CD4-positive, alpha-beta T cell treated with Interferon alpha-2 for 1 hour (primary cell): ENCODE measurements at places on chromosomes 12 and 14.

DNA sequence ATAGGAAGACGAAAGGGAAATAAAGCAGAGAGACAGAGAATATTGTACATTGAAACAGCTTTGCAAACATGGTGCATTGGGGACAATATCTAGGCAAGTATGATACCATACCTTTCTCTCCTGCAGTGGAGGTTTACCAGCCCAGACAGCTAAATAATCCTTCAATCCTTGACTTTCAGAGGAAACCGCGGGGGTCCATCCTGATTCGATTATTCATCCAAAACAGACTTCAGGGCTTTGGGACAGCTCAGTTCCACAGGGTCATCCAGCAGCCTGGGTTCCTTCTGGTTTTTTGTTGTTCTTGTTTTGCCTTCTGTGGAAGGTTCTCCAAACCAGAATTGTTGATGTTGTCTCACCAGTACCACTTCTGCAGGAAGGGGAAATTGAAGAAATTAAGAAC lies 81.5 kb downstream of the LGR5 start:
- no peak for DNase-seq

DNA sequence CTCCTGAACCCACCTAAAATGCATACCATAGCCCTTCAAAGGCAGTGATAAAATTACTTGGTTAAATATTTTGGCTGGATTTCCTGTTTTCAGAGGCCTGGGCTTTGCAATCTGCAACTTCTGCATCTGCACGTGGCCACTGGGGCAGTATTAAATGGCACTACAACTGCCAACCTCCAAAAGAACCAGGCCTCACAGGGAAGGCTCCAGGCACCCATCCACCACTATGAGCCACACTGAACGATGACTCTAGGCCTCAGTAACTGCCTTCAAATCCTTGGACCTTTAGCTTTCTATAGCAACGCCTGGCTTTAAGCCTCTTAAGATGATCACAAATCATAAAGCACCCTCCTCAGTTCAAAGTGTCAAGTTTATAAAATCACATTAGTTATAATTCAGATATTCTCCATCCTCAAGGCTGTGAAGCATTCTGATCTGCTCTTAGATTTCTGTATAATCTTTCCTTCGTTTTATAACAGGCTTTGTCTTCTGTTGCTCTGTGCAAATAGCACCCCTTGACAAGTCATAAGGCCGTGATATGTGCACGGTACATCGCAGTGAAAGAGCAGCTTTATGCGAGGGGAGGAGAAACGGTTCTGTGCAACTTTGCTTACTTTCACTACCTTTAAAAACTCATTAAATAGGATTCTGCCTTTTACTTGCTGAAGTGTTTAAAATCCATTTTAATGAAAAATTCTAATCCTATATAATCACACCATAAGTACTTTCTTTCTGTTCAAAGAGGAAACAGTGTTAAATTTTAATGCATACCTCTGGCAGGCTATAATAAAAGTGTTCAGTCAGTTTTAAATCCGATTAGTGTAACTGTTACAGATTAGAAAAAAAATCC lies 196.4 kb upstream of the G2E3 start:
- no peak for DNase-seq

GRCh38 chr12:109356577-109356976 lies 8.9 kb downstream of the MYO1H start:
- no peak for DNase-seq

DNA sequence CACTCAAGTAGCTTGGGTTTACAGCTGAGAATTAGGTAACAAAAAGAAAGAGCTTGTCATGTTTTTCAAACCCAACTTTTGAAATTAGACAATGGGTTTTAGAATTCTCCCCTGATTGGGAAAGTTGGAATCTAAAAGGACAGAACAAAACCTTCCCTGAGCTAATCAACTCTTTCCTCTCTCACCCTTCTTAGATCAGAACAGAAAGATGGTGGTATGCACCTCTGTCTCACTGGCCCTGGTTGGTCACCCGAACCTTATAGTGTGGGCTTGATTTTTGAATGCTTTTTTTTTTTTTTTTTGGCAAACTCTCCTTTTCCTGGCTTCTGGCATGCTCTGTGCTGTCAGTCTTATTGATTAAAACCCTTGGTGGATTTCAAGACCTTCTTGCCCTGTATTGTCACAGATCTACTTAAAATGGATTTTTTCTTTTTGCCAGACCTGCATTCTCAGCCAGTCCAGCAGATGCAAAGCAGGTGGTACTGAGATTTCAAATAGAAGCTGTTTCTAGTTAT lies 251.1 kb upstream of the RMST start:
- DNase-seq, result no peak

GRCh38 chr12:24738441-24738840 lies 210.5 kb downstream of the BCAT1 start:
- DNase-seq, result no peak

- DNase-seq, result no peak
Measured at GRCh38 chr14:42229294-42229693, 622.6 kb downstream of the LRFN5 start.

DNA sequence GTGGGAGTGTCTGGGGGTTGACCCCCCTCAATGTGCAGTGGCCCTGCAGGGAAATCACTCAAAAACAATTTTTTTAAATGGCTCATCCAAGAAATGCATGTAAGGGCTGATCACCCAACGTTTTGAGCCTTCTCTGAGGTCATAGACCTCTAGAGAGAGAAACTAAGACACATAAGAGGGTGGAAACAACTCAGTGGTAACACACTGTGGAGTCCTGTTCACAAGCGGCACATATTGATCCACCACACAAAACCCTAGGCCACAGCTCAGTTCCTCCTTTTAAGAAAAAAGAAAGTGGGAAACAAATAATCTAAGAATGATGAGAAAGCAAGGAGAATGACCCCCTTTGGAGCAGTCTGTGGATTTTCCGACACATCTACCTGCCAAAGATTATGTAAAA lies 83.0 kb upstream of the METAP2 start:
- no peak for DNase-seq

DNA sequence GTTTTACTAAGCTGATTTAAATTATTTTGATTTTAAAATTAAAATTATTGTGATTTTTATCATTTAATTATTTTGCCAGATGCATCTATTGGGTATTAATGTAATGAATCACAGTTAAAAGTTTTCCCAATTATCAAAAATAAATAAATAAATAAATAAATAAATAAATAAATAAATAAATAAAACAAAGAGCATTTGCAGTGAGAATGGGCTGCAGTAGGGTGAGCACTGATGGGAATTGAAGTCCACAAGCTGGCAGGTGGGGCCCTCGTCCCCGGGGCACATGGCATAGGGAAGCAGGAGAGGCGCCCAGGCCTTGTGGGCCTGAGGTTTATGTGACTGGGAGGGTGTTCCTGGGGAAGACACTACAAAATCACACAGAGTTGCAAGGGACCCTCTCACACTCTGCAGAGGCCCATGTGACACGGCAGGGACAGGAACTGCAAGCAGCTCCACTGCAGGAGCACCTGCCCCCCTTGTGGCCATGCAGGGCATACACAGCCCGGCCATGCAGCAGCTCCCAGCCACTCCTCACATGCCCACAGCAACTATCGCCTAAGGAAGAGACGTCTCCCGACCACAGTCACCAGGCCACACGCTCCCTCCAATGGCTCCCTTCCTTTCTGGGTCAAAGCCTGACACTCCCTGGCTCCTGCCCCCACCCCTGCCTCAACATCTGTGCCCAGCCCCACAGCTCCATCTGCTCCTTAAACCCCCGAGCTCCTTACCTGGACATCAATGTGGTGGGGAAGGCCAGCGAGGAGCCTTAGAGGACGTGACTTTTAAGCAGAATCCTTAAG lies 256.3 kb upstream of the SFSWAP start:
- no peak for DNase-seq

- no peak for DNase-seq
Measured at GRCh38 chr14:75915045-75915444, 66.8 kb downstream of the TGFB3 start.

DNA sequence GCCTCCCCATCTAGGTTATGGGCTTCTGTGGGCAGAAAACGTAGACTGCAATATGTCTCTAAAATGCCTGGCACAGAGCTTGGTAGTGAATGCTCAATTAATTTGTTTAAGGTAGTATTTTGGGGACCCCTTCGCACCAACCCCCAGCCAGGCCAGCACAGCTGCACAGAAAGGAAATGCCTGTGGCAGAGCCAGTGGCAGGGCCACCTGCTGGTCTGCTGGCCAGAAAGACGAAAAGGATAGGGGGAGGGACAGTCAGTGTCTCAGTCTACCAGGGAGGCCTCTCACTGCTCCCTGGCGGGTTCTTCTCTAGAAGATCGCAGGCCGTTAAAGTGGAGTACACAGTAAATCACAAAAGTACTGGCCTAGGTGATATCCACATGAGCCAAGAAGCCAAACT lies 3.5 kb downstream of the RAB15 start:
- DNase-seq, result no peak

- no peak for DNase-seq
Measured at GRCh38 chr12:531951-532585, 72.3 kb downstream of the B4GALNT3 start.

DNA sequence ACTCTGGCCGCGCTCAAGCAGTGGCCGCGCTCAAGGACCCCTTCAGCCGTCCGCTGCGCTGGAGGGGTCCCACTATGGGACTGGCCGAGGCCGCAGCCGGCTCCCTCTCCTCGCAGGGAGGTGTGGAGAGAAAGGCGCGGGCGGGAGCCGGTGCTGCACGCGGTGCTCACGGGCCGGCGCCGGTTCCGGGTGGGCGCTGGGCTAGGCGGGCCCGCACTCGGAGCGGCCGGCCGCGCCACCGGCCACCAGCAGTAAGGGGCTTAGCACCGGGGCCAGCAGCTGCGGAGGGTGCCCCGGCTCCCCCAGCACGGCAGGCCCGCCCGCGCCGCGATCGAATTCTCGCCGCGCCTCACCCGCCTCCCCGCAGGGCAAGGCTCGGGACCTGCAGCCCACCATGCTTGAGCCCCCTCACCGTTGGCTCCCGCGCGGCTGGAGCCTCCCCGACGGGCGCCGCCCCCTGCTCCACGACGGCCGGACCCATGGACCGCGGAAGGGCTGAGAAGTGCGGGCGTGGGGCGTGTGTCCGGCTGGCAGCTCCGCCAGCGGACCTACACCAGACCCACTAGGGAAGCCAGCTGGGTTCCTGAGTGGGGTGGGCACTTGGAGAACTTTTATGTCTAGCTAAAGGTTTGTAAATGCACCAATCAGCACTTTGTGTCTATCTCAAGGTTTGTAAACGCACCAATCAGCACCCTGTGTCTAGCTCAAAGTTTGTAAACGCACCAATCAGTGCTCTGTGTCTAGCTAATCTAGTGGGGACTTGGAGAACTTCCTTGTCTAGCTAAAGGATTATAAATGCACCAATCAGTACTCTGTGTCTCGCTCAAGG lies 49.5 kb downstream of the KLHL28 start:
- DNase-seq, result no peak

GRCh38 chr12:11071414-11071813 lies 9.3 kb upstream of the TAS2R46 start:
- no peak for DNase-seq

GRCh38 chr14:89753828-89754412 lies 200.6 kb downstream of the EFCAB11 start:
- DNase-seq, result no peak

DNA sequence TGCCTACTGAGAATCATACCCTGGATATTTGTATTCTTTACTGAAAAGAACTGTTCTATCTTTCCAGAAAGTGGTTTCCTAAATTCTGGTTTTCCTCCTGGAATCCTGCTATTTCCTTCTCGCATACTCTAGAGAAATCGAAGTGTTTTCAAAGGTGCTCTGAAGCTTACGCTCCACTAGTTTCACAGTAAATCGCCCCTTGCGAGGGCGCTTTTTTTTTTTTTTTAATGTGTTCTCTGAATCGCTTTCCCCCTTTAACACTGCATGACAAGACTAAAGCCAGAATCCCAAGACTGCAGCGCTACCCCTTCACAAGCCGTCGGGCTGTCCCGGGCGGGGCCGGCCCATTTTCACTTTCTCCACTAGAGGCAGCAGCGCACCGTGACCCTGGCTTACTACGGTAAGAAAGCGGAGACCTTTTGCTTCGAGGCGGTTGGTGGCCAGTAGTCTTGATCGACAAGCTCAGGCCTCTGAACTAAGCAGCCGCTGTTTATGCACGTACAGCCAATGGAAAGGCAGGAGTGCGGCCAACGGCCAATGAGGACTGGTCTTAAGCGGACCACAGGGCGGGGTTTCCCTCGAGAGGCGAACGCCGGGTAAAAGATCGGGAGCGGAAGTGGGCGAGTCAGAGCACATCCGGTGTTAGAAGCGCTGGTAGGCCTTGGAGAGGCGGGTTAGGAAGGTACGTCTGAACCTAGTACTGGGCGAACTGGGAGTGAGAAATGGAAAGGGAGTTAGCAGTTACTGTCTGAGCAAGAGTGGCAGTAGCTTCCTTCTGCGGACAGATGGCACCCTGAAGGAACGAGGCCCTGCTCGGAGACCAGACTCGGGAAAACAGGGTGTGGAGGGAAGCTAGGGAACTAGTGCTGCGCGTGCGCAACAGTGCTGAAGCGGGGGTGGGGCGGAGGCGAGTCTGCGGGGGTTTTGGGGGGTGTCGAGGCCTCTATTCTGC lies at the start of gene TMBIM6:
TMBIM6 (plus strand) TSS at position 628 of the 952 bp plus-strand sequence. CDS start 10,937 bp downstream, outside the sequence.
- DNase-seq, result peak; percentile 100

GRCh38 chr12:101696251-101697196 lies 916 bp upstream of the CHPT1 start:
- DNase-seq, result no peak

- DNase-seq, result no peak
Measured at GRCh38 chr12:51192284-51192671, 19.3 kb upstream of the TFCP2 start.

DNA sequence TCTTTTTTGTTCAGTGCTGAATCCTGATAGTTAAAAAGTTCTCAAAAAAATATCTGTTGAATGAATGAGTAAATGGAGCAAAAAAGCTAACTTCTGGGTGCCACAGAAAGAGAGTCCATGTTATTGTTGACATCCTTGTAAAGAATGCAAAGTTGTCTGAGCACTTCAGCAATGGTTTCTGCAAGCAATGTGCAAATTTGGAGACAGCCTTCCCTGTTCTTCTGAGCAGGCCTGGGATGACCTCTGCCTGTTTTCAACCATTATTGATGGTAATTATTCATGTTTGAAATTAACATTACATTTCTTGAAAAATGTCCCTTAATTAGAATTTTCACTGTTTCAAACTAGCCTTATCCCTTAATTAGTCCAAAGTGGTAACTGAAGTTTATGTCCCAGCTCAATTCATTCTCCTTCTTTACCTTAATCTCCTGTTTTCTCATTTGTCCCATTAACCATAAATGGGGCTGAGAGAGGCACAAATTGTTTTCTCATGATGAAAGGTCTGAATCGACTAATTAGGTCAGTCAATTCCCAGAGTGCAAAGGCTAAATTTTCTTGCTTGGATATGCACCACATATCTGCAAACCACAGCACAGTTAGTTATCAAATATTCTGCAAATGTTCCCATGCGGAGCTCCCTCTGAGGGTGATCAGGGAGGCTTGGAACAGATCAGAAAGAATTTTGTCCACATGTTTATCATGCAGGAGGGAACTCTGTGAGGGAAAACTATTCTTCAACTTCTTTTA lies 139.4 kb upstream of the KRR1 start:
- no peak for DNase-seq

DNA sequence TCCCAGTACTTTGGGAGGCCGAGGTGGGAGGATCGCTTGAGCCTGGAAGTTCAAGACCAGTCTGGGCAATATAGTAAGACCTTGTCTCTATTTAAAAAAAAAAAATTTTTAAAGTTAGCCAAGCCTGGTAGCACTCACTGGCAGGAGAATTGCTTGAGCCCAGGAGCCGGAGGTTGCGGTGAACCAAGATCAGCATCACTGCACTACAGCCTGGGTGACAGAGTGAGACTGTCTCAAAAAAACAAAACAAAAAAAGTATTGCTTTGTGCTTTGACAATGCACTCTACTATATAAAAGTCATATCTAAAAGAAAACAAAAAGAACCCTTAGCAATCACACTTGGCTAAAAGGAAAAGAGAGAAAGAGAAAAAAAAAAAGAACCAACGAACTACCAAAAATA lies 26.8 kb downstream of the GNPTAB start:
- DNase-seq, result no peak

GRCh38 chr12:29187756-29188155 lies 38.7 kb downstream of the FAR2 start:
- DNase-seq, result no peak
